Activated CD4-positive, alpha-beta T cell treated with anti-CD3 and anti-CD28 coated beads, Interleukin-2, Interleukin-6, amounts not matched to agents 100 ng/mL and 50 ng/mL, durations not matched to agents 16 hours and 8 hours (primary cell): ENCODE measurements at places on chromosomes 3 and 15.

GRCh38 chr3:123008840-123009239 lies 18.7 kb downstream of the SEMA5B start:
- no peak for DNase-seq

DNA sequence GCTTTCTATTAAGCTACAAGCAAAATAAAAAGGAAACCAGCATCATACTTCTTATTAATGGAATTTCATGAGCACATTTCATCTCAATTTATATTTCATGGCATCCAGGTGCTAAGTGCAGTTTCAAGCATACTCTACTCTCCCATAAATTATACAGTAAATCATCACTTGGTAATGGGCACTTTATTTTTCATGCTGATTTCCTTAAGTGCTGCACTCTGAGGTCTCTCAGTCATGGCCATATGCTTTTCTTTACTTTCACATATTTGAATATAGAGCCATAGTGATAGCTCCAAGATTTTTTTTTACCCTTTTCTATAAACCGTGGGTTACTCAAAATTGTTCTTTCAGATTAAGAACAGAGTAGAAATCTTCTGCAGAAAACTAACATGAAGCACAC lies 1505.7 kb upstream of the CADM2 start:
- no peak for DNase-seq

- no peak for DNase-seq
These were observed 99.7 kb downstream of the RARB start for GRCh38 chr3:25527801-25528200.

DNA sequence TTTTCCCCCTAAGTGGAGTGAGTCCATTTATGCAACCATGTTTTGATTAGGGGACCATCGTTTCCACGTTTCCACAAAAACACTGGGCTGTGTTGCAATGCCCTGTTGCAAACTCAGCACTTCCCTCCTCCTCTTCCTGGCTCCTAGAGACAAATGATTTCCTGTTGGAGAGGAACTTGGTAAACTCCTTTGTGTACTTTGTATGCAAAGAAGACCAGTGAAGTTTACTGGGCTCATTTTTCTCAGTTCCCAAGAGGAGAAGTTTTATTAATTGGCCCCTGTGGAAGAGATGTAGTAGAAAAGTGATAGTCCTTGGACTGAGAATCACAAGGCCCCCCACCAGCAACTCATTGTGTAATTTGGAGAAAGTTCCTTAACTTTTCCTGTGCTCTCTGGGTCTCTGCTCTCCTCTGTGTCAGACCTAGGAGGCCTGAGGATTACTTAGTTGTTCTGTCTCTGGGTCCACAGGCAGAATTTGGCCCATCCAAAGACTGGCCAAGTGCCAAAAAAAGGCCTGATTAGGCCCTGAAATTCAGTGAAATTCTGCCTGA lies 95.0 kb downstream of the ATG7 start:
- DNase-seq = no peak

GRCh38 chr15:90720131-90720530 lies 3.0 kb downstream of the BLM start:
- no peak for DNase-seq

GRCh38 chr15:99016680-99017321 lies 9.2 kb upstream of the PGPEP1L start:
- DNase-seq = no peak

DNA sequence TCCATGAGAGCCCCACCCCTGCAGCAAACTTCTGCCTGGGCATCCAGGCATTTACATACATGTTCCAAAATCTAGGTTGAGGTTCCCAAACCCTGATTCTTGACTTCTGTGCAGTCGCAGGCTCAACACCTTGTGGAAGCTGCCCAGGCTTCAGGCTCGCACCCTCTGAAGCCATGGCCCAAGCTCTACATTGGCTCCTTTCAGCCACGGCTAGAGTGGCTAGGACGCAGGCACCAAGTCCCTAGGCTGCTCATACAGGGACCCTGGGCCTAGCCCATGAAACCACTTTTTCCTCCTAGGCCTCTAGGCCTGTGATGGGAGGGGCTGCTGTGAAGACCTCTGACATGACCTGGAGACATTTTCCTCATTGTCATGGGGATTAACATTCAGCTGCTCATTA lies 172.8 kb upstream of the SATB1 start:
- DNase-seq = no peak

DNA sequence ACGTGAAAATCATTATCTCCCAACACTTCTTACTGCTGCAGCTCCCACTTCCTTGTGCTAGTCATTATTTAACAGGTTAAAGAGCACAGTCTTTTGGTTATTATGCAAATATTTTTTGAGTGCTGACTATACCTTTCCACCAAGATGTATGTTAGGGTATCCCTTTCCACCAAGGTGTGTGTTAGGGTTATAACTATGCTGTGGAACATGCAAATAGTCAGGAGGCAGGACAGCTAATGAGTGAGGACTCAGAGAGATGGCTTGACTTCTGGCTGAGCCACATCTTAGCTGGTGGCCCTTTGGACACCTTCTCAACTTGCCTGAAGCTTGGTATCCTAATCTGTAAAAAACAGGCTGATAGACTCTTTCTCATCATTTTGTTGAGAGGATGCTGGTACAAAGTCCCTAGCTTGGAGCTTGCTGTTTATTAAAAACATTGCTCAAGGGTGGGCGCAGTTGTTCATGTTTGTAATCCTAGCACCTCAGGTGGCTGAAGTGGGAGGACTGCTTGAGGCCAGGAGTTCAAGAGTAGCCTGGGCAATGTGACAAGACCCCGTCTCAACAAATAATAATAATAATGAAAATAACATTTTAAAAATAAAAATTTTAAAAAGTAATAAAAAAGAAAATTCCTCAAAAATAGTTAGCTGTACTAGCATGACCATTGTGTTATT lies 160.5 kb upstream of the ADAMTS9 start:
- DNase-seq = no peak

- DNase-seq = no peak
These were observed 21.9 kb upstream of the NRG4 start for GRCh38 chr15:76034111-76034510.
